ENCODE measurements at places on chromosomes 4 and X. TPM values are rescaled to one million over a fixed set of nuclear protein-coding genes. Genes with fewer than 3 reads are reported as not detected.

Gene RPA4
- 0.33 TPM for total RNA-seq

Gene AWAT2
- under 0.01 TPM for total RNA-seq

Gene POU4F2
- total RNA-seq = not detected

Gene MMGT1
- total RNA-seq = 40.2 TPM

Gene RNF175
- not detected for total RNA-seq

DNA sequence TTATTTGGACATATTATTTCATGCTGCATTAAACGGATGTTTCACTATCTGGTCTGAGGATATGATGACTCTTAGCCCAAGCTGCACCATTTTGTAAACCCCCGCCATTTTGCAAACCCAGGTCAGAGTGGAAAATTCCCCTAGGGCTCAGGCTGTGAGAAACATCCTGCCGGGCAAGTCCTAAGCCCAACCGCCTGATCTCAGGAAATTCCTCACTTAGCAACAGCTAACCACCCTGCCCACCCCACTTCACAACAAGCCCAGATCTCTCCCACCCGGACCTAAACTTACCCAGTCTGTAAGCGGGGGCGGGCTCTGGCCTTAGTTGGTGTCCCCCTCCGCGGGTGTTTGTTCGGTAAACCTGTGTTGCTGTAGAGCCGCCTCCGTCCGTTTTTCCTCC, 2747.1 kb downstream of the PCDH7 start:
- DNase-seq = no peak

GRCh38 chrX:66672106-66672505, 33.2 kb upstream of the EDA2R start:
- no peak for DNase-seq

- DNase-seq = no peak
Measured at GRCh38 chr4:134754301-134755019, 552.9 kb upstream of the PABPC4L start.

DNA sequence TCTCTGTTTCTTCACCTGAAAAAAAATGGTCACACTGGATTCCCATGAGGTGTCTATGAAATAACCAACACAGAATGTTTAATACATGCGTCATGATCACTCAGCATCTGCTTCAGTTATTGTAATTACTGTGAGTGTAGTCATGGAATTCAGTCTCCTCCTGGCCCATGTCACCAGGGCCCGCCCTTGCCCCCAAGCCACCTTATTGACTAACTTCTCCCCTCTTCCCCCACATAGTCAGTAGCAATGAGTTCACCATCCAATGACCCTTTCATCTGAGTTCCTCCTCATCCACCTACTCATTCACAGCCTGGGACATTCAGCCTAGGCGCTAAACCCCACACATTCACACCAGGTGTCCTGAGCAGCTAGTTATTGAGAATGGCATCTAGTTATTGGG, 15.6 kb downstream of the PNMA6F start:
- DNase-seq = no peak

- peak; percentile 25 for DNase-seq
Measured at GRCh38 chr4:165398570-165398969, 19.8 kb downstream of the CPE start.
